ENCODE measurements at places on chromosomes 11 and 22.
A peak's percentile ranks its signal among the peaks of the same experiment; 100 is the strongest.

GRCh38 chr11:109249597-109249996 lies 172.4 kb upstream of the C11orf87 start:
- no peak for DNase-seq

DNA sequence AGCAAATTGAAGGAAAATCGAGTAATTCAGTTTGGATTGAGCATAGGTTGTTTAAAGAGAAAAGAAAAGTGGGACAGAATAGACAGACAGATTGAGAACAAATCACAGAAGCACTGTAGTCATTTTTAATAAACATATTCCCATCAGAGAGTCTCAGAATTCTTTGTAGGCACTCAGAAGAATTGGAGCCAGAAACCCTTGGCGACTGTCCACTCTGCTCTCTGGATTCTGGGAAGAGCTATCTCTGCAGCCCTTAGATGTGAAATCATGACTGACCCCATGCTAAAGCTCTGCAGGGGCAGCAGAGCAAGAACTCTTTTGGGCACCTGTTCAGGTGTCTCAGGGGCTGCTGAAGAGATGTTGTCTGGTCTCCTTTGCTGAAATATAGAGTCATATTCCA lies 223.7 kb upstream of the KIRREL3 start:
- no peak for DNase-seq

DNA sequence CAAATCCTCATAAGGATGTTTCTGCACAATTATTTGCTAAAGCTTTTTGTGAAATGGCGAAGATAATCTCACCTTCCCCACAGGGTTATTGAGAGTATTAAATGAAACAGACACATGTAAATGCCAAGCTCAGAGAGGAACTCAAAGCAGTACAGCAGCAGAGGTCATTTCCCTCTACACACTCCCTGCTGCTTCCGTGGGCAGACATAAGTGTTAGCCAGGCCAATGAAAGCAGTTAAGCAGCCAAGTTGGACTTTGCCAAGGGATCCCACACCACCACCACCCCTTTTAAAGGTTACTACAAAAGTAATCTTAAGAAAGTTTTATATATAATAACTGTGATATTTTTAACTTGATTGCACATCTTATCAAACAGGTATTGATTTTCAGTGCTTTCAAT lies 4.0 kb upstream of the FAM111A start:
- no peak for DNase-seq

- no peak for DNase-seq
Measured at GRCh38 chr11:72637198-72637597, 37.0 kb downstream of the PDE2A start.

DNA sequence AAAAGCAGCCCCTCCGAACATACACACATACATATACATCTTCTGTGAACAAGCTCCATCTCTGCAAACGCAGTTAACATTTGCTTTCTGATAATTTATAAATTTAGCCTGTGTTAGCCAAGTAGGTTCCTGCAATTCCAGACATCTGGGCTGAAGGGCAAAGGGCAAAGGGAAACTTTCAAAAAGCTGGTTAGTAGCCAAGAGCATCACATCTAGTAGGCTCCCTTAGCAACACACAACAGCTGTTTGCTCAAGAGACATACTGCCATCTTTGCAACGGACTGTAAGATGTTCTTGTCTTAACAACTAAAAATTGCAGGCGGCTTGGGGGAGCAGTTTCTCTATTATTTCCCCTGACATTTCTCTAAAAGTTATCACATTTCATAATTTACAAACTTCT lies 134.9 kb downstream of the RBFOX2 start:
- no peak for DNase-seq

DNA sequence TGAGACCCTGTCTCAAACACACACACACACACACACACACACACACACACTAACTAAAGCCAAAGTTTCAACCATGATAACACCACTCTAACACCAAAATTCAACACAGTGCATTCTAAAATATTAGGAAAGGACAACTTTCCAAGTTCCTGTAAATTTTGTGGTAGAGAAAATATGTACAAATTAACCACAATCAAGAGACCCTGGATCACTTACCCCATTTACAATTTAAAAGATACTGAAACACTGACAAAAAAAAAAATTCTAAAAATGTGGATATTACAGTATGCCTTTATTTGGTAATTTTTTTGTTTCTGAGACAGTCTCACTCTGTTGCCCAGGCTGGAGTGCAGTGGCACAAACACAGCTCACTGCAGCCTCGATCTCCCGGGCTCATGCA lies 9.7 kb downstream of the MRTFA start:
- no peak for DNase-seq

DNA sequence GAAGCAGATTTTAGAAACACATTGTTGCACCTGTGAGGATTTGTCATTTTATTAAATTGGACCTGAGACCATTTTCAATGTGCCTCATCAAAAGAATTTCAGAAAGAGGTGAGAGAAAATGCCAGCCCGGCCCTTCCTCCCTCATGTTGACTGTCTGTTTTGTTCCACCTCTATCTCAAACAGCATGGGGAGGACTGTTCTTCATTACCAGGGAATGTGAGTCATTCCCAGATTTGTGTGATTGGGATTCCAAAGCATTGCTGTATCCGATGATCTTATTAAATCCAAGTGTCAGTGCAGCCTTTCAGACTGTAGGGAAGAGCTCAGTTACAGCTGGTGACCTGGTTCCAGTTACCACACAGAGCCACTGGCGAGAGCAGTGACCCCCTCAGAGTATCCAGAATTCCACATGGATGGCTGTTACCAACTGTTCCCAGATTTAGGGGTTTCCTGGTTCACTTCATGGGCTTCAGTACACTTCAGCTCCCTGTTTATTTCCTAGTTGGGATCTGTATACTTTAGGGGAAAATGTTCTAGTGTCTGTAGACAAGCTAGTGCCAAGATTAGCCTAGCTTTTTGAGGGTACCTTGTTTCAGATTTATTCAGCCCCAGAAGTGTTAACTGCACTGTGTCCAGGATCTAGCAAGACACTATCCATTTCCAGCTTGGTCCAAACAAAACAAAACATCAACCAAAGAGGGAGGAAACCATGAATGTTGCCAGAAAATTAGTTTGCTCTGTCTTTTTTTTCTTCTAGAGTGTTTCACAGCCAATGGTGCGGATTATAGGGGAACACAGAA lies 20.9 kb downstream of the KREMEN1 start:
- no peak for DNase-seq

DNA sequence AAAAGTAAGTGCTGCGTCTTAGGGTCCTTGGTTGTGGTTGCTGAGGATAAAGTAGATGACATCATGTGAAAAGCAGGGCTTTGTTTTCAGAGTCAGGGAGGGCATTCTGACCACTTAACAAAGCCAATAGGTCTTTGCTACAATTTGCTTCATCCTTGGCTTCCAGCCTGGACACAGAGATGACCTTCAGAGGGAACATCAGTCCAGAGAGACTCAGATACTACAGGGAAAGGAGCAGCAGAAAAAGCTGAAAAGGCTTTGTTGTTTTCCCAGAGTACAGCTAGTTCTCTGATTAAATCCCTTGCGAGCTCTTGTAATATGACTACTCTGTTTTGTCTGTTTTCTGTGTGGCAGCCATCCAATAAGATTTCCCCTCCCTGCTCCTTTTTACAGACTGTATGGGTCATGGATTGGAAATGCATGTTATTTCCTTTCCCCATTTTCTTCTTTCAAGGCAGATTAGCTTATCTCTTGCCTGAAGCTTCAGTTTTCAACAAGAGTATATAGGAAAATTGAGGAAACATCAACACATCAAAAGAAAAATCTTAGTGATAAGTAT lies 31.9 kb downstream of the ATG13 start:
- no peak for DNase-seq

- no peak for DNase-seq
Measured at GRCh38 chr11:72751116-72752087, 806 bp downstream of the ARAP1 start.

DNA sequence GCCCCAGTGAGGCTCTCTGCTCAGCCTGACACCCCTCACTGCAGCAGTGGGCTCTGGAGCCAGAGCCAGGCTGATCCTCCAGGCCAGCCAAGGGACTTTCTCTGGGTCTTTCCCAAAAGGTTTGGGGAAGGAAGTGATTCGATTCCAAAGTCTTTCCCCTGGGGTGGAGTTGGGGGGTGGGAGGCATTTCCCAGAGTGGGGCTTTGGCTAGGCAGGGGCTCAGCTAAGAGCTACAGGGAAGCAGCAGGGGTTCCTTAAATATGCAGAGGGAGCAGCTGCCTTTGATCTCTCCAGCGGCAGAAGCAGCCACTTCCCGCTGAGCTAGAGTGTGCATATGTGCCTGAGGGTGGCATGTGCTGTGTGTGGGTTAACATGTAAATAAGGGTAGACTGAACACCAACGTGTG lies 192.9 kb downstream of the INSC start:
- DNase-seq: no peak

GRCh38 chr22:43317239-43317638 lies 25.9 kb downstream of the SCUBE1 start:
- no peak for DNase-seq

DNA sequence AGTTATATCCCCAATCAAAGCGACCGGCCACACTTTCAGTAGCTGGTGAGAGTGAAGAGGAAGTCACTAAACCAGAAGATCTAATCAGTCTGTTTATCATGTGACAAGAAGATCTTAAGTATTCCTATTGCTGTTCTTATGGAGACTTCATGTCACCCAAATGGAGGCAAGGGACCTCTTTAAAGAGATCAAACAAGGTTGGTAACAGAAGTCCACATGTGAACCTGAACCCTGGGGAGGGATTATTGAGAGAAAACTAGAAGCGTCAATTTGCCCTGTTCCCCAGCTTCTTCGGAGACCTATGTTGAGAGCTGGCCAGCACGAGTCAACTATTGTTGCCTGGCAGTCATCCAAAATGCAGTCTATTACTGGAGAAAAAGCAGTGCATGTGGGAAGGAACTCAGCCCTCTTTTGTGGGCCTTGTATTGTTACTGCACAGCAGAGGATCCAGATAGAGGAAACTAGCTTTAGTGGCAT lies 76.9 kb upstream of the CTSC start:
- no peak for DNase-seq

DNA sequence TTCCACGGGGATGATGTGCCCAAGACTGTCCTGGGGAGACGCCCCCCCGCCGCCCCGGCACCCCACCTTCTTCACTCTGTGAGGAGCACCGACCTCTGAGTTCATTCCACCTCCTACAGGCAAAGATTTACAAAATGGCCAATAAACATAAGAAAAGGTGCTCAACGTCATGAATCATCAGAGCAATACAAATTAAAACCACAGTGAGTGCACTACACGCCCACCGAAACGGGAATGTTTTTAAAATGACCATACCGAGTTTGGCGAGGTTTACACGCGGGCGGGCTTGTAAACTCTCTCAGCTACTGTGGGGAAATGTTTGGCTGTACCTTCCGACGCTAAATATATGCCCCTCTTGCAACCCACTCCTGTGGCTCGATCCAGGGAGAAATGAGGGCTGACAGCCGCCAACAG lies 7.9 kb downstream of the NPTXR start:
- no peak for DNase-seq

- DNase-seq: peak; percentile 10
Measured at GRCh38 chr11:8566613-8567210, 27.3 kb downstream of the STK33 start.

DNA sequence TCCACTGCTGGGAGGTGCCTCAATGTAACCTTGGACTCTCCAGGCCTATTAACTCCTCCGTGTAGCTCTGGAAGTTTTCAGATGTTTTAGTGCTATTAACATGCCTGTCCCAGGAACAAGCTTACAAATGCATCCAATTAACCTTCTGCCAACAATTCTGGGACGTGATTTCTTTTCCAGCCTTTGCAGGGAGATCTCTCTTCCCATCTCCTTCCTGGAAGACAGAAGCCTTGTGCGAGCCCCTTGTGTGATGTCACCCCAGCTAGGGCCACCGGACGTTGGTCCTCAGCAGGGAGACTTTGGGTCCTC lies 47.7 kb upstream of the SYT7 start:
- no peak for DNase-seq

DNA sequence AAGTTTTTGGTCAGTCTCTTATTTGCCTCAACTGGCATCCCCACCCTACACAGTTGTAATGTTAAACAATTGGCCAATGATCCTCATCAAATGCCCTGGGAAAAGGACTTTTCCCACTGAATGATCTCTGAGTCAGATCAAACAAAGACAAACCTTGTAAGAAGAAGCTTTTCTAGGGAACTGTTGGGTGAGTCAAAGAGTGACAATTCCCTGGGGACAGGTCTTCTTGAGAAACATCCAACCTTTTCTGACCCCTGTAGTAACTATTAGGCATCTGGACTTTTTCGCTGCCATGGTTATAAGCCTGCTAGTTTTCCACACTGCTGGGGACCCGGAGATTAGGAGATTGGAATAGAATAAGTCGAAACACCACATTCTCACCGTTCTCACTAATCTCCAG lies 789.8 kb upstream of the API5 start:
- DNase-seq: no peak

- DNase-seq: no peak
Measured at GRCh38 chr22:37842015-37842793, 1.9 kb downstream of the ANKRD54 start.

- no peak for DNase-seq
Measured at GRCh38 chr22:25630447-25630846, 66.0 kb downstream of the GRK3 start.

DNA sequence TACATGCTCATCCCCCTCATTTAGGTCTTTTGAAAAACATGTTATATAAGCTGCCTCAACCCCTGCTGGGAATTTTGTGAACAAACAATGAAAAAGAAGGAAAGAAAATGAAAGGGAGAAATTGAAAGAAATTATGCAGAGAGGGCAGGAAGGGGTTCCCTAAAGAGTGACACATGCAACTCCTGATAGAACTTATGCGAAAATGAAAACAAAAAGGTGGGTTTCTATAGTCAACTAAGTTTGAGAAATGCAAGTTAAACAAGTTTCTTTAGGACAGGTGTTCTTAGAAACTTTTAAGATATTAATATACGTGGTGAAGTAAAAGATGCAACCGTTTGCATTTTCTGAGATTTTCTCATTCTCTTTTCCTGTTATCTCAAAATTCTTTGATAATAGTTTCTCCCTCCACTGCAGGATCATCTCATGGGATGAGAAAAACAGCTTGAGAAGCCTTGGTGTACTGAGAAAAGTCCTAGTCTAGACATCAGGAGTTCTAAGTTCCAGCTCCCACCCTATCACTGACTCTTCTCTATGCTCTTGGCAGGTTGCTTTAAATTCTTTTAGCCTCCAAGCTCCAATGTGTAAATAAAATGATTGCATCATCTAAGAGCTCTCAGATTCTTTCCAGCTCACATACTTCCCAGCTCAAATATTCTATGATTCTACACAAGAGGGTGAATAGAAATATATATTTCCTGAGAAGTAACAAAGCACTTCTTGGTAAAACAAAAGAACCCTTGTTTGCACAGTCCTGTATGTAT lies 109.2 kb downstream of the FAM76B start:
- DNase-seq: no peak

DNA sequence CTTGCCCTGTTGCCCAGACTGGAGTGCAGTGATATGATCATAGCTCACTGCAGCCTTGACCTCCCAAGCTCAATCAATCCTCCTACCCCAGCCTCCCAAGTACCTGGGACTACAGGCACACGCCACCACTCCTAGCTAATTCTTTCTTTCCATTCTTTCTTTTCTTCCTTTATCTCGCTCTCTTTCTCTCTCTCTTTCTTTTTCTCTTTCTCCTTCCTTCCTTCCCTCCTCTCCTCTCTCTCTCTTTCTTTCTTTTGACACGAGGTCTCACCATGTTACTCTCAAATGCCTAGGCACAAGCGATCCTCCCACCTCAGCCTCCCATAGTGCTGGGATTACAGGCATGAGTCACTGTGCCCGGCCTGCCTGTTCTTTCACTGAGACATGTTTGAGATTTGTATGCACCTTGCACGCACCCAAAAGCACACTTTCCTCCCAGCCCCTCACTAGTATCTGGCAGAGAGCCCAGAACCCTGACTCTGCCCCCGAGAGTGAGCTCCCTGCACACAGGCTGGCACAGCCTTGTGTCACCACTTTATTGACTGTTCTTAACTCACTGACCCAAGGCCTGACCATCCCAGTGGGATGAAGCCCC lies 56.8 kb downstream of the CD6 start:
- peak; percentile 50 for DNase-seq

- DNase-seq: no peak
Measured at GRCh38 chr22:36546932-36547331, 18.0 kb upstream of the EIF3D start.
